ENCODE measurements at places on chromosomes 6 and 20.

DNA sequence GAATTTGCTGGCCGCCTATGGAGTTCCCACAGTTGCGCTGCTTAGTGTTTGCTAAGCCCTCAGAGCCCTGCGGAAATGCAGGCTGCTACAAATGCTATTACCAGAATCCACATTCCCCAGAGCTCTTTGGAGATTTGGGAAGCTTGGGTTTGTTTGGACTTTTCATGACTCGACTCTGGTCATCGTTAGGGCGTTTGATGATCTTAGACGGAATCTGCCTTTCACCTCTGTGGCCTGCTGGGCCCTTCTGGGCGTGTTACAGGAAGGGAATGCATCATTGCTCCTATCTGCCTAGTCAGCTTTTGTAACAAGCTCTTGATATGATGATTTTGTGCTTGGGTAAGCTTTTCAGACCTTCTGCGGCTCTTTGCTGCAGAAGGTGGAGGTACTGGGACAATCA, 50.8 kb downstream of the EYA2 start:
- no peak for DNase-seq

GRCh38 chr6:86107985-86108384, 465.3 kb upstream of the SYNCRIP start:
- DNase-seq = peak; percentile 7

- no peak for DNase-seq
These were observed 11.1 kb upstream of the FAM209A start for GRCh38 chr20:56513161-56514150.

- no peak for DNase-seq
These were observed 371.4 kb upstream of the ID4 start for GRCh38 chr6:19465760-19466159.

DNA sequence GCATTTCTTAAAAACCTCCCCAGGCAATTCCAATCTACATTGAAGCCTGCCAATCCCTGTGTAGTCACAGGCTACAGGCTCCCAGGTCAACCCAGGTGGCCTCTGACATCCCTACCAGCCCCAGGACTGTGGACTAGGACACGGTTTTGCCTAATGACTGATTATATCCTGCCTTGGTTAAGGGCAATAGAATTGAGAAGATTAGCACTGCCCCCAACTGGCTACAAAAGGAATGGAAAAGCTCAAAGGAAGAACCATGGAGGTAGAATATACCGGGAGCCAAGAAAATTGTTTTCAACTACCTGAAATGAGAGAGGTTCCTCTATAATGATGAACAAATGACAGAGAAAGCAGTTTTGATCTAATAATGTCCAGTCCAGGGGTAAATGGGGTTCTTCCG, 421.1 kb upstream of the AGPAT4 start:
- peak; percentile 2 for DNase-seq

DNA sequence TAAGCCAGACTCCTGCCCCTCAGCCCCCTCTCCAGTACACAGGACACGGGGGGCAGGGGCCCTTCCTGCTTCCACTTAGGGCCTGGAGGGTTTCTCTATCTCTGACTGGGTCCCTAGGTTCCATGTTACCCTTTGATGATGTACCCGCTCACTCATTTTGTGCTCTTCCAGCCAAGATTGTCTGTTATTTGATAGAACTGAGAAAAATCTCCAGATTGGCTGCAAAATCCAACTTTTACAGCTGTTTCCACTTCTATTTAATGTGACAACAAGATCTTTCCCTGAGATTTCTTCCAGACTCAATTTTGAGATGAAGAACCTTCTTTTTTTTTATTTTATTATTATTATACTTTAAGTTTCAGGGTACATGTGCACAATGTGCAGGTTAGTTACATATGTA, 85.7 kb downstream of the TMEM170B start:
- no peak for DNase-seq

Data from NCI-H1694 treated with DMSO at 0.1 percent for 48 hours (cell line).